D721Med (cell line): ENCODE measurements at places on chromosomes 13 and 19.

DNA sequence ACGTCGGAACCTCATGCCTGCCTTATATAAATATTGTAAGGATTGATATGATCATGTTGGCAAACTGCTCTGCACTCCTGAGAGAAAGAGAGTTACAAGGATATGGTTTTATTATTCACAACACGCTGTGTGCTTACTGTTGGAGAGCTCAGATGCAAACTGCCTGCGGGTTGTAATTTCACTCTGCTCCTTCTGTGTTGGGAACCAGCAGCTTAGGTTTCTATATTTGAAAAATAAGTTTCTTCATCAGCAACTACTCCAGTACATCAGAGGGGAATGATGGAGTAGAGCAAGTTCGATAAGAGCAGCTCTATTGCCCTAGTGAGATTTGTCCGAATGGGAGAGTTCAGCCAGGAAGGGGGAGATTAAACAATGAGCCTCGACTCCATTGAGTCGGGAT lies 106.9 kb upstream of the UBL3 start:
- no peak for DNase-seq

DNA sequence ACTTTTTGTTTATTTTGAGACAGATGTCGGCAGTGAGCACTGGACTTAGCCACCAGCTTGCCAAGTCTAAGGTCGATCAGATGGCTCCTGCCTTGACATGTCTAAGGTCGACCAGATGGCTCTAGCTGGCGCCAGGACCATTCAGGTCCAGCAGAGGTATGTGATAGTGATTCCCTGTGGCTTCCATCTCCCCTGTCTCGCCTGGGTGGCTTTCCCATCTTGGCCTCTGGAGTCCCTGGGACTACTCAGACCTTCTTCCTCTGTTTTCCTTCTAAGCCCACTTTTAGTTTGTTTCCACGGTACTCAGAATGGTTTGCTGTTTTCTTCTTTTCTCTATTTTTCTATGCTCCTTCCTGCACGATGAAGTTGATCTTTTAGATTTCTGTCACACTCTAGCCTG lies 1435.7 kb downstream of the UQCRFS1 start:
- DNase-seq, result no peak

- no peak for DNase-seq
Measured at GRCh38 chr13:46360604-46361003, 26.4 kb downstream of the RUBCNL start.

- DNase-seq, result no peak
Measured at GRCh38 chr19:43532571-43532961, 422 bp upstream of the ZNF575 start.

GRCh38 chr13:60654415-60654814 lies 257.4 kb downstream of the TDRD3 start:
- DNase-seq, result no peak

GRCh38 chr13:51999510-51999911 lies 11.7 kb downstream of the ATP7B start:
- no peak for DNase-seq

DNA sequence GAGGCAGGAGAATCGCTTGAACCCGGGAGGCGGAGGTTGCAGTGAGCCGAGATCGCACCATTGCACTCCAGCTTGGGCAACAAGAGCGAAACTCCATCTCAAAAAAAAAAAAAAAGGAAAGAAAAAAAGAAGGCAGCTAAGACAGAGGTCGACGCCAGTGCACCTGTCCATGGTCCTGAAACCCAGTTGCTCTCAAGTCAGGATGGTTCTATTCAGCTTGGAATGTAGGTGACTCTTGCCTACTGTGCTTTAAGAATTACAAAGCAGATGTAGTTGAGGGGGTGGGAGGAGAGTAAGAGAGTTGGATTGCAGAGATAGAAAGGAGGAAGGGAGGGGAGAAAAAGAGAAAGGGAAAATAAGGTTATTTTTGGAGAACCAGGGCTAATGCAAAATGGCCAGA lies 18.7 kb downstream of the CACNG7 start:
- no peak for DNase-seq

GRCh38 chr13:69319656-69320055 lies 788.0 kb upstream of the ATXN8OS start:
- no peak for DNase-seq

GRCh38 chr13:22114630-22115311 lies 443.9 kb downstream of the FGF9 start:
- no peak for DNase-seq

- no peak for DNase-seq
Measured at GRCh38 chr19:35437406-35437951, 10.6 kb upstream of the FFAR2 start.

- no peak for DNase-seq
Measured at GRCh38 chr19:18731562-18732008, 48.1 kb downstream of the CRTC1 start.

DNA sequence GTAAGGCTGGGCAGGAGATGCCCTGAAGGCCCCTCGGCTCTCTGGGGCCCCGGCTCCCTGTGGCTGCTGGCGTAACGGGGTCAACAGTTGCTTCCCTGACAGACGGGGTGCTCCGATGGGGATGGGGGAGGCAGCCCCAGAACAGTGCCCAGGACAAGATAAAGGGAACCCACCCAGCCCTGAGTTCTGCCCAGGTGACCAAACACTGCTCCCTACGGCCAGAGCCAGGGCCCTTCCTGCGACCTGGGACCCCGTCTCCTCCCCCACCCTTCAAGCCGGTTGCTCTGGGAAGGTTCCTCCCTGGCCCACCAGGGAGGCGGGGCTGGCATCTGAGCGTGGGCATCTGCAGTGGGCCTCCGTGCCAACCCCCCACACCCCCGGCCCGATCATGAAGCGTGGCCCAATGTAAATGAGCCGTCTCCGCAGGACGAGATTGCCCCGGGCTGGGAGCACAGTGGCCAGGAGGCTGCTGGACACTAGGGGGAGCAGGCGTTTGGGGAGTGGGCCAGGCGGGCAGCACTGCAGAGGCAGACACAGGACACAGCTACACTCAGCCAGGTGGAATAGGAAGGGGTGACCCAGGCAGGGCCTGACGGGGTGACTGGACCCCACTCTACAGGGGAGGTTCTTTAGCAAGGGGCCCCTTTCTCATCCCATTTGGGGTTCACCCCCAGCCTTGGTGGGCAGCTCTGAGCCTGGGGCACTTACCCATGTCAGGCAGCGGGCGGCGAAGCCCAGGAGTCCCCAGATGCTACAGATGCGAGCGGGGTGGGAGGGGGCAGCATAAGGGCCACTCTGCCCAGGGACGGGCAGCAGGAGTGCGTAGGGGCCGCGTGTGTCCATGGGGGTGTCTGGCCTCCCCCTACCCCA lies 1.2 kb upstream of the NKPD1 start:
- no peak for DNase-seq

- DNase-seq, result no peak
Measured at GRCh38 chr19:32540621-32541020, 40.4 kb upstream of the PDCD5 start.

- DNase-seq, result no peak
Measured at GRCh38 chr19:41016488-41017071, 25.5 kb downstream of the CYP2B6 start.

GRCh38 chr13:71448080-71448630 lies 418.8 kb downstream of the DACH1 start:
- no peak for DNase-seq

DNA sequence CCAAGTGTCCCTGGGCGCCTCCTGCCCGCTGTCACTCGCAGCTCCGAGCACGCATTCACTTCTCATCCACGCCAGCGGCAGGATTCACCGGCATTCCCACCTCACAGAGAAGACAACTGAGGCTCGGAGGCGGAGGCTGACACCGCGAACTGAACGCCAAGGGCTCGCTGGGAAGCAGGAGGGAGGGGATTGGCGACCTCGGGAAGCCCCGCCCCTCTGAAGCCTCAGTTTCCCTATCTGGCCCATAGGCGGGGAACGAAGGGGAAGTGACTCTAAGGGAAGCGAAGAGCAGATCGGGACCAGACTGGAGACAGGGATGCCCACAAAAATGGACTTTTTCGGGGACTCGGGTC lies 256 bp downstream of the MICOS13 start:
- no peak for DNase-seq

- no peak for DNase-seq
Measured at GRCh38 chr13:33917190-33917589, 99.2 kb downstream of the RFC3 start.

GRCh38 chr19:39701291-39701690 lies 3.0 kb upstream of the LGALS14 start:
- no peak for DNase-seq

- no peak for DNase-seq
Measured at GRCh38 chr19:6423499-6424194, 964 bp downstream of the KHSRP start.

GRCh38 chr13:106470576-106470975 lies 64.9 kb downstream of the EFNB2 start:
- DNase-seq, result no peak

- DNase-seq, result no peak
Measured at GRCh38 chr13:83827338-83827737, 54.9 kb downstream of the SLITRK1 start.

GRCh38 chr13:109949397-109949796 lies 163.0 kb upstream of the IRS2 start:
- no peak for DNase-seq

DNA sequence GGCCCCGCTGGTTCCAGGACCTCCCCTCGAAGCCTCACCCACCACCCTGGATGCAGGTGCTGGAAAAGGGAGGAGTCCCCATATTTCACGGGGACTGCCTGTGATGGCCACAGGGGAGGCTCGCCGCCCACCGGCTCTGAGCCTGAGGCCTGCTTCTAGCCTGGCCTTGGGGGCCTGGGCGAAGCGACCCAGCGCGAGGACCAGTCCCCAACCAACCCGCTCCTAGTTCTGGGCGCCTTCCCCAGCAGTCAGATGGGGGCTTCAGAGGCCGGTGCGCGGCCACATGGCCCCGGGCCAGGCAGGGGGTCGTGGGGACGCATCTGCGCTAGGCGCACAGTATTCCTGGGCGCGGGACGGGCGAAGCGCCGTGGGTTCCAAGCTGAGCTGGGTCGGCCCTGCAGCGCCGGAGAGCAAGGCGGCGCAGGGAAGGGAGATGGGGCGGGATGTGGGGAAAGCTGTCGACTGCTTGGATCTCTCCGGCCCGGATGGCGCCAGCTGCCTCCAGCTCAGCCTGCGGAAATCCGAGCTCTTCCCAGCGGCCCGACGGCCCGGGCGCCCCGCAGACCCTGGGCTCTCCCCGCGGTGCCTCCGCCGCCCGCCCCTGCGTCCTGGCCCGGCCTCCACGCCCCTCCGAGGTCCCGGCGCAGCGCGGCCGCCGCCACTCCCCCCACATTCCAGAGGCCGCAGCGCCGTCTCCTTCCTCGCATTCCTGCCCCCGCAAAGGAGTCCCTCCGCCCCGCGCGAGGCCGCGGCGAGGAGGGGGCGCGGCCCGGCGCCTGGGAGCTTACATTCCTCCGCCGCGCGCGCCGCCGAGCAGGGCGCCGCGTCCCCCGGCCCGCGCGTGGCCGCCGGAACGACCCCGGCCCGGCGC lies at the start of gene WTIP:
Gene WTIP (plus strand): TSS at position 788 of the 871 bp plus-strand sequence. CDS start 217 bp downstream, outside the sequence.
- no peak for DNase-seq

DNA sequence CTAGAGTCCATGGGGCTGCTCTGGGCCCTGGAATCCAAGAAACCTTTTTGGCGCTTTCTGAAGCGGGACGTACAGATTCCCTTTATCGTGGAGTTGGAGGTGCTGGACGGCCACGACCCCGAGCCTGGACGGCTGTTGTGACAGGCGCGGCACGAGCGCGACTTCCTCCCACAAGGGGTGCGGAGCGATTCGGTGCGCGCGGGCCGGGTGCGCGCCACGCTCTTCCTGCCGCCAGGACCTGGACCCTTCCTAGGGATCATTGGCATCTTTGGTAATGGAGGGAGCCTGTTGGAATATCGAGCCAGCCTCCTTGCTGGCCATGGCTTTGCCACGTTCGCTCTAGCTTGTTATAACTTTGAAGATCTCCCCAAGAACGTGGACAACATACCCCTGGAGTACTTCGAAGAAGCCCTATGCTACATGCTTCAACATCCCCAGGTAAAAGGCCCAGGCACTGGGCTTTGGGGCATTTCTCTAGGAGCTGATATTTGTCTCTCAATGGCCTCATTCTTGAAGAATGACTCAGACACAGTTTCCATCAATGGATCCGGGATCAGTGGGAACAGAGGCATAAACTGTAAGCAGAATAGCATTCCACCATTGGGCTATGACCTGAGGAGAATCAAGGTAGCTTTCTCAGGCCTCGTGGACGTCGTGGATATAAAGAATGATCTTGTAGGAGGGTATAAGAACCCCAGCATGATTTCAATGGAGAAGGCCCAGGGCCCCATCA lies 3.5 kb upstream of the ZFP82 start:
- no peak for DNase-seq

DNA sequence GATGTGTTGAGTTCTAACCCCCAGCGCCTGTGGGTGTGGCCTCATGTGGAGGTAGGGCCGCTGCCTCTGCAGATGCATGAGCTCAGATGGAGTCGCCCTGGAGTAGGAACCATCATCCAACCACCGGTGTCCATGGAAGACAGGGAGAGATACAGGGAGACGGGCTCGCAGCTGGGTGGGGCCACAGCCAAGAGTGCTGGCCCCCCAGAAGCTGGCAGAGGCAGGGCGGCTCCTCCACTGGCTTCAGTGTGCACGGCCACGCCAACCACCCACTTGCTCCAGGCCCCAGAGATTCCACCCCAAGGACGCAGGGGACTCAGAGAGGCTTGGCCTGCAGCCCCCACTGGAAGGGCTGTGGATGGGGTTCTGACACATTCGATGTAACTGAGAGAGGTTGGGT lies 5.4 kb upstream of the MCF2L start:
- no peak for DNase-seq

GRCh38 chr19:1459479-1459878 lies 9.6 kb downstream of the APC2 start:
- DNase-seq, result no peak

- no peak for DNase-seq
Measured at GRCh38 chr19:17576758-17577456, 21.5 kb downstream of the COLGALT1 start.

GRCh38 chr19:3518659-3519058 lies 12.5 kb downstream of the FZR1 start:
- DNase-seq, result no peak

- DNase-seq, result no peak
Measured at GRCh38 chr19:31350693-31351055, 1.4 kb upstream of the TSHZ3 start.

GRCh38 chr13:22187329-22187728 lies 516.5 kb downstream of the FGF9 start:
- DNase-seq, result no peak

DNA sequence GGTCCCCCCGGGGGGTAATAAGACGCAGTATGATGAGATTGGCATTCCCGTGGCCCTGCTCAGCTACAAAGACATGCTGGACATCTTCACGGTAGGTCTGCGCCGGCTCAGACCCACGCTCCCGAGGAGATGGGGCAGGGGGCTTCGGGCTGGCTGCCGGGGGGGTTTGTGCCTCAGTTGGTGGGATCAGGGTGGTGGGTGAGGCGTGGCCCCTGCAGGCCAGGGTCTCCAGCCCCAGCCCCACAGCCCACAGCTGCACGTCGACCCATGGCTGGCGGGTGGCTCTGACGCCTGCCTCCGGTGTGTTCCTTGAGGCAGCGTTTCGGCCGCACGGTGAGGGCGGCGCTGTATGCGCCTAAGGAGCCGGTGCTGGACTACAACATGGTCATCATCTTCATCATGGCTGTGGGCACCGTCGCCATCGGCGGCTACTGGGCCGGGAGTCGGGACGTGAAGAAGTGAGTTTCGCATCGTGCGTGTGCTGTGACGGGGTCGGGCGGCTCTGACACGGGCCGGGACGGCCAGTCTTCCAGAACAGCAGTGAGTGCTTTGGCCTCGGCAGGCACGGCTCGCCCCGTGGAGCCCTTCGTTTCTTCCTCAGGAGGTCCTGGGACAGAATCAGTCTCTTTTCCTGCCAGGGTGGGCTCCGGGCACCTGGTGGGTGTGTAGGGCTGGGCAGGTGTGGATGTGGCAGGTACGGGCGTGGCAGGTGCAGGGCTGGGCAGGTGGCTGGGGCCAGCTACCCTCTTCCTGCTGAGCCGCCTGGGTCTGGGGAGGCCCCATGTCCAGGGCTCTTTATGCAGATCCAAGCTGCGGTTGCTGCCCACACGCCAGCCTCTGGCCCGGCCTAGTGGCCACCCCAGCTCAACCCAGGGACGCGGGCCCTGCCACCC lies 10.5 kb downstream of the SPPL2B start:
- DNase-seq, result no peak
